Stimulated activated CD8-positive, alpha-beta memory T cell treated with anti-CD3 and anti-CD28 coated beads, Interleukin-15, amount 100 ng/mL, for 1 hour (primary cell): ENCODE measurements at places on chromosomes 12 and 14.

DNA sequence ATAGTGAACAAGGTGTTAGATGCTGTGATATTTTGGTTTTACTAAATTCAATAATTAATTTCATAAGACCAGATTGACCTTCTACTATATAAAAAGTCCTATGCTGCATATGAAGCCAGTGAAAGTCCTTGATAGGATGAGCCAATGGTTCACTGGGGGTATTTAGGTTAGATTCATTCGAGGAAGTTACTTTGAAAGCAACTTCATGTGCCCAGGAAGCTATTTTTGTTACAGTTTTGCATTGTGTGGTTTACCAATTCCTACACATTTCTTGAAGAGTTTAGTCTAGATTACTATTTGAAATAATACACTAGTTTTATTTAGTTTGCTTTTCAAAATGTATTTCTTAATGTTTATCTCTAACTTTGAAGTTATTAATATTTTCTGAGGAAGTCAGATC lies 58.5 kb upstream of the RMST start:
- no peak for DNase-seq

GRCh38 chr12:76790564-76791552 lies 26.9 kb downstream of the ZDHHC17 start:
- DNase-seq, result no peak

- DNase-seq, result no peak
These were observed 170.0 kb upstream of the TMPO start for GRCh38 chr12:98345308-98345876.

DNA sequence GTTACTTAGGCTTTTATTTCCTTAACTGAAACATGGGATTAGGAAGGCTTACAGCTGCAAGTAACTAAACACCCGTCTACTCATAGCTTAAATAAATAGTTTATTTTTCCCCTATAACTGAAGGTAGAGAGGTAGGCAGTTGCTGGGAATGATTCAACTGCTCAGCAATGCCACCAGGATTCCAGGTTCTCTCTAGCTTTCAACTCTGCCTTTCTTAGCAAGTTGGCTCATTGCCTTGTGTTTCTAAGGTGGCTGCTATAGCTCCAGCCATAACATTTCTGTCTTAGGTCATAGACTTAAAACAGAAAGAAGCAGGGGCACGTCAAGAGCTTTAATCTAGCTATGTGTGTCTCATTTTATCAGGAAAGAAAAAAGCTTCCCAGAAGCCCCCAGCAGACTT lies 103.7 kb upstream of the MDM1 start:
- DNase-seq, result no peak

DNA sequence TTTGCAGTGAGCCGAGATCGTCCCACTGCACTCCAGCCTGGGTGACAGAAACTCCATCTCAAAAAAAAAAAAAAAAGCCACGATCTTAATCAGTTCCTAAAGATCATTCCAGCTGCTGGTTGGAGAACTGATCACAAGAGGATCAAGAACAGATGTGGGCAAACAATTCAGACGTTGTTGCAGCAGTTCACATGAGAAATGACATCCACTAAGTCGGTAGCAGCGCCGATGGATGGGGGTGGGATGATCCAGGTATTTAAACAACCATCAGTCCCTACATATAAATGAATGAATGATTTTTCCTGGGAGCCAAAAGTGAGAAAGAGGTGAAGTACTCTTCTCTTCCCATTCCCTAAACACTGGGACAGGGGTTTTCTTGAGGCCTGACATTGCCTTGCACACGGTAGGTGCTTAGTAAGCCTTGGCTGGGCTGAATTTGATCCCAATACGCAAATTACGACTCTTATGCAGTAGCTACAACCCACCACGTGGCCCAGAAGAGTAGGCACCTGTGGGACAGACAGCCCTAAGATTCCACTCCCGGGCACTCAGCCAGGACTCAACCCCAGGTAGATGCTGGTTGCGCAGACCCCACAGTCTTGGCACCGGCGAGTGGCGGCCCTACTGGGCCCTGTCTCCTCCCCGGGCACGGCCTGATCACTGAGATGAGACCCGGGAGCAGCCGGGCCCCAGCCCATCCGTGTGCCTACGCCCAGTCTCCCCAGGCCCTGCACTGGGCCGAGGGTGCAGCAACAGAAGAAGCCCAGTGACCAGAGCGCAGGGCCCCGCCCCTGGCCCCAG lies 565 bp downstream of the SPRYD3 start:
- DNase-seq, result no peak

DNA sequence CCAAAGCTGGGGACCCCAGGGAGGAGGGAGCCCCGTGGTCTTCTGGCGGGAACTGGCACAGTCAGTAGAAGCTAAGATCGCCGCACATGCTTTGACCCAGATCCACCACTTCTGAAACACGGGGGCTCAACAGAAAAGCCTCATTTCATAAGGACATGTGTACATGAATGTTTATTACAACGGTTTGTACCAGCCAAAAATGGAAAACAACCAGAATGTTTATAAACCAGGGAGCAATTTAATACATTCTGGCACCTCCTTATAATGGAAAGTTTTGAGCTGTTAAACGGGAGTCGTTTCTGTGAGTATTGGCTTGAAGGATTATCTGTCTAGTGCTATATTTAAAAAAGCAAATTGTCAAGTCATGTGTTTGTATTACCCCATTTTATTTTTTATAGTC lies 7.3 kb upstream of the TMEM179 start:
- no peak for DNase-seq

DNA sequence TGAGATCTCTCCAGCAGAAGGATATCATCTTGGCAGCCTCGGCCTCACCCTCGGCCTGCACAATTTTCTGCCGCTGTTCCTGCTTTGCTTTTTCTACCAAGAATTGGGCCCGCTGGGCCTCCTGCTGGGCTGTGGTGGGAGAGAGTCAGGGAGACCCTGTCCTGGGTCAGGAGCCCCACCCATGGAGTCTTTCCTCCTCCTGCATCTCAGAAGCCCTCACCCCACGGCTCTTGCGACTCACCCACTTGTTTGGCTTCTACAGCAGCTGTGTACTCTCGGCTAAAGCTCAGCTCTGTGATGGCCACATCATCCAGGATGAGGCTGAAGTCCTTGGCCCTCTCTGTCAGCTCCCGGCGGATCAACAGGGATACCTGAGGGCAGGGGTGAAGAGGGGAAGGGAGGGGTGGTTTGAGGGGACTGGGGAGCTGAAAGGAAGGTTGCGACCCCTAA lies 2.8 kb downstream of the PHB2 start:
- no peak for DNase-seq

DNA sequence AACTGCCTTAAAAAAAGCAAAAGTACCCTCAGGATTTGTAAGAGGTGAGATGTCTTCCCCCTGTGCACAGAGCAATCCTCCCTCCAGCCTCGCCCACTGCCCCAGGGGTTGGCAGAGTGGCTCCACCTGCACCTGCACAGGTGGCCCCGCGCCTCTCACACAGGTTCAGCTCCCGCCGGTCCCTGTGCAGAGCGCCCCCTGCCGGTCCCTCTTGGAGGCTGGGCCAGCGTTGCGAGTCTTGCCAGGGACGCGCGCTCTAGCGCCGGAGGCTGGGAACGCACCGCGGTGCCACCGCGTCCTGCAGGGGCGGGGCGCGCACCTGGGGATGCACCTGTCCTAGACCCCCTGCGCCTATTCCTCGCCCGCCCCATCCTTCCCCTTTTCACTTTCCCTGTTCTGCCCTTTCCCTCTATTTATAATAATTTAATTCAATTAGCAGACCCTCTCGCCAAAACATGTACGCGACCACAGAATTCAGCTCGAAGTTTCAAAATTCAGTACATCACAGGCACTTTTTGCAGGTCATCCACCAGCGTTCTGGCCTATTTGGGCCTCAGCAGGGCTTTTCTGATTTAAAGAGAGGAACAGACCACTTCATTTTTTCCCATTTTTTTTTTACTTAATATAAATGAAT lies 618.6 kb downstream of the AACS start:
- DNase-seq, result no peak

- DNase-seq, result no peak
These were observed 4.7 kb upstream of the ITGB7 start for GRCh38 chr12:53211476-53212381.

- DNase-seq, result no peak
These were observed 11.1 kb upstream of the KRT73 start for GRCh38 chr12:52629281-52630007.

GRCh38 chr14:105989566-105990302 lies 463.4 kb downstream of the TMEM121 start:
- DNase-seq, result no peak

DNA sequence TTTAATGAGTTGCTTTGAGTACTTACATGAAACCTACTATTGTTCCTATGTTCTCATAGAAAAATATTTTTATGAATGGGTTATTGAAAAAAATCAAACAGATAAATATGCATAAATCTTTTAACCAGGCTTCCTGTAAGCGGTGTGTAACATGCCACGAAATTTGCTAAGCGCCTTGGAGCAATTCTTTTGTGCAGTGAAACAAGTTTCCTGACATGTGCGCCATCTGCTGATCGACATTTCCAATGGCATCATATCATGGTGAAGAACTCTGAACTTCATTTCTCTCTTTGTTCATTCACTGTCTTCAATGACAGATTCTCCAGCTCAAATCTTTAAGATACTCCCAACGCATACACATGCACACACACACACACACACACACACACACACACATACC lies 145.6 kb upstream of the NAV3 start:
- no peak for DNase-seq

- DNase-seq, result no peak
These were observed 413 bp upstream of the ALX1 start for GRCh38 chr12:85279449-85280164.

DNA sequence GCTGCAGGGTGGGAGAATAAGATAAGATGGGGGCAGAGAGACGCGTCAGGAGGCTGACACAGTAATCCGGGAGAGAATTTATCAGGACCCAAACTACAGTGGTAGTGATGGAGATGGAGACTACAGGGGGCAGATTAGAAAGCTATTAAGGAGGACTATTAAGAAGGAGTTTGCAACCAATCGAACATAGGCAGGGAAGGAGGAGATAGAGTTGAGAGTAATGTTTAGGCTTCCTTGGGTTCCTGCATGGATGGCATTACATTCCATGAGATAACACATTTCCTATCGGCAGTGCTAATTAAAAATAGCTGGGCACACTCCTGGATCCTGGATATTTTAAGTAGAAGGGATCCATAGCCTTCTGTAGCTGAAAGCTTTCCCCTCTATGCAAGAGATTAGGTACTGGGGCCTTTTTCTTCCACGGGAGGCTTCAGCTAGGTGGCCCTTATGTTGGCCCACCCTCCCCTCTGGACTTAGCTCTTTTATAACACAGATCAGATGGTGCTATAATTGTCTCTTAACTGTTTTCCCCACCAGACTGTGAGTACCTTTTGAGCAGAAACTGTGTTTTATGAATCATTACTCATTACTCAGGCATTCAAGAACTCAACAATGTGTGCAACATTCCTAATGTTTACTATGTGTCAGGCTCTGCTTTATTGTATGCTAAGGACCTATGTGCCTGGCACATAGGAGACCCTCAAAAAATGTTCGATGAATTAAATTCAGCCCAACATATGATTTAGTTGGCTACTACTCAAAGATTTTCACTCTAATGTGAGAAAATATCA lies 113.0 kb downstream of the RMST start:
- DNase-seq, result no peak

- DNase-seq, result no peak
These were observed 323.3 kb downstream of the CCER1 start for GRCh38 chr12:90631591-90632212.

DNA sequence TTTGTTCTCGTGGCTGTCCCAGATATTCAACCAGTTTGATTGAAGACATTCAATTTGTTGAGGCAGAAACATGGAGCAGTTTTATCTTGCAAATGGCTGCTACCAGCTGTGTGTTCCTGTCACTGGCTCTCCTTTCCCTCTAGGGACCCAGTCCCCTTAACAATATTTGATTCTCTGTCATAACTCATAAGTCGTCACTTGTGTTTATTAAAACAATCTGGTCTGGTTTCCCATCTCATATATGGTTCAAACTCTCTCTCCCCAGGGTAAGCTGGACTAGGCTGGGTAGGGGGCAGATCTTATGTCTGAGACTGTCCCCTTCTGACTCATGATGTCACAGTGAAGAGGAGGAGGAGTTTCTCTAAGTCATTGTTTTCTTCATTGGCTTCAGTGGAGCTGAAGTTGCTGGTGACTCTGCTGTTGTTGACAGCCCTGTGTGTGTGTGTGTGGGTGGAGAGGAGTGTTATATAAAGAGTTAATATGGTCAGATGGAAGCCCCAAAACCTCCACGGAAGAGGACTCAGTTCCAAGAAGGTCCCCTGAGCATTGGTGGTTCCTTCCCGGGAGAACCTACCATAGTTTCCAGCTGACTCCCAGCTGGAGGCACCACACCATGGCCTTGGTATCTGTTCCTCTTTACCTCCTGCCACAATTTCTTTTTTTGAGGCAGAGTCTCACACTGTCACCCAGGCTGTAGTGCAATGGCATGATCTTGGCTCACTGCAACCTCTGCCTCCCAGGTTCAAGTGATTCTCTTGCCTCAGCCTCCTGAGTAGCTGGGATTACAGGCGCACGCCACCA lies 16.1 kb upstream of the GNG2 start:
- no peak for DNase-seq

DNA sequence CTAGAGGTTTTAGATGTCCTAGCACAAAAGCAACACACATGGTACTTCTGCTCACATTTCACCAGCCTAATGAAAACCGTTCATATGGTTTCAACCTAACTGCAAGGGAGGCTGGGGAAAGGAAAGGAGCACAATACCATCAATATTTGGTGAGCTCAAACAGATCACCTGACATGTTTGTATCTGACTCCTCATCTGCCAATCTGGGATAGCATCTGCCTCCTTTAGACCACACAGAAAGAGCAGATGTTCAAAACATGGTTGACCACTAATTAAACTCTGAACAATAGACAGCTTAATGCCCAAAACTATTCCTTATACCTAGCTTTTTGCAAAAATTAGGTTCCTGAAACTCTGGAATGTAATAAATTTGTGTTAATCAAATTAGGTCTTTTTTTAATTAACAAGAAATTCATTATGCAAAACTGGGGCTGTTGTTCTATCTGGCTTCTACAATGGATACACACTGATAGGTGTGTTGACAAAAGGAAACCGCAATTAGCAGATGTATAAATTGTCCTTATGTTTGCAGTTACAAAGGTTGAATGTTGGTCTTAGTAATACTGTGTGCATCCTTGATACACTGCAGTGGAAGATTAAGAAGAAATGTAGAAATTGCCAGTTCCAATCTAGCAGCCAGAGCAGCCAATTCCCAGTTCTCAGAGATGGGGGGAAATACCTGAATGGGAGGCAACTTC lies 89.3 kb downstream of the DUSP6 start:
- DNase-seq, result no peak

- DNase-seq, result no peak
These were observed 41.4 kb upstream of the TUNAR start for GRCh38 chr14:95835121-95835730.
